Central memory CD4-positive, alpha-beta T cell (primary cell): ENCODE measurements at places on chromosomes 5 and 9.
A peak's percentile ranks its signal among the peaks of the same experiment; 100 is the strongest.

- DNase-seq, result no peak
Observed at GRCh38 chr9:83533296-83533695, 4.9 kb downstream of the FRMD3 start.

DNA sequence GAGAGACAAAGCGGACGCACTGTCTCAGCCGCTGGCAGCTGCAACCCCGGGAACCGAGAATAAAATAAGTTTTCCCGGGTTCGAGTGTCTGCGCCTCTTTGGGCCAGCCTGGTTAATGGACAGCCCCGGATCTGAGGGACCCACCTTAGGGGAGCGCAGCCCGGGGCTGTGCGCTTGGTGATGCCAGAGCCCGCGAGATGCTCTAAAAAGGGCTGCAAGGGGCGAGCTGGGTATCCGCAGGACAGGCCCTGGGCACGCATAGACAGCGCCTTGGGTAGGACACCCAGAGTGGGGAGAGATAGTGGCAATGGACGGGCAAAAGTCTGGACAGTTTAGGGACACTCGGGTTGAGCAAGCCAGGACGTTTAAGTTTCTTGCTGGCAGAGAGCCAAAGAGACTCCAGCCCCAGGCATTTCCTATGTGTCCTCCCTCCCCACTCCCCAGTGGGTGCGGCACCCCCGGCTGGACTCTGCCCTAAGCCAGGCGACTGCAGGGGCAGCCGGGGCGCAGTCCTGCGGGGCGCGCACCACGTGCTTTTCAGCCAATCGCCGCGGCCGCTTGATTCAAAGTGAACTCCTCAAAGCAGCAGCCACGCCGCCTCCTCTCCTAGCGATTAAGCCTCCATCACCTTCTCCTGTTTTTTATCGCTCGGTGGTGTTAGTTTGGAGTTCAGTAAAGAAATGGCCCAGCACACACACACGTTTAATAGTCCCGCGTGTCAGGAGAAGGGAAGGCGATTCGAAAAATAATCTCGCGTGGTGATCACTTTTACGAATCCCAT lies 616 bp upstream of the ENC1 start:
- DNase-seq, result no peak

GRCh38 chr5:94690778-94691177 lies 72.3 kb downstream of the SLF1 start:
- DNase-seq, result no peak

GRCh38 chr9:129873563-129874190 lies 38.4 kb downstream of the USP20 start:
- no peak for DNase-seq

GRCh38 chr9:91845879-91846278 lies 104.1 kb downstream of the ROR2 start:
- DNase-seq, result no peak

- no peak for DNase-seq
Observed at GRCh38 chr9:22286661-22287060, 160.0 kb upstream of the DMRTA1 start.

DNA sequence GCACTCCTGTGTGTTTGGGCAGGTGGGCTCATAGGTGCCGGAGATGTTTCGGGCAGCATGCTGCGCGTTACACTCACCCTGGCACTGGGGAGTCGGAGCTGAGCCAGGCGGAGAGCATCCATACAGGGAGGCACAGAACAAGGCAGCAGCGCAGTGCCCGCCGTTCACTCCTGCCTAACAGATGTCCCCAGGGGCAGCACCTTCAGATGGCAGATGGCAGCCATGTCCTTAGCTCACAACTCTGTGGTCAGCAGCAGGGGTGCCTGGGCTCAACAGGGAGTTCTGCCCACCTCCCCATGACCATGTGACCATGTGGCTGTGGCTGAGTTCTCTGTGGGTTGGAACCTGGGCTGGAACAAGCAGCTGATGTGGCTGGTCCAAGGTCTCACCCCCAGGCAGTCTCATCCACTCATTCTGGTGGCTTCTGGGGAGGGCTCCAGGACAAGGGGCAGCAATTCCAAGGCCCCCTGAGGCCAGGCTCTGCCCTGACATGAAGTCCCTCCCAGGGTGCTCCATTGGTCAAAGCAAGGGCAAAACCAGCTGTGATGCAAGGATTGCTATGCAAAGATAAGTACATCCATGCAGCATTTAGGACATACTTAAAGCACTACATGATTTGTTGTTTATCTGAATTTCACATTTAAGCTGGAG lies 64.2 kb downstream of the MRPL36 start:
- DNase-seq, result no peak

- DNase-seq, result no peak
Observed at GRCh38 chr5:153081385-153081784, 409.1 kb upstream of the GRIA1 start.

- DNase-seq, result no peak
Observed at GRCh38 chr5:57174890-57175510, 1.1 kb downstream of the GPBP1 start.

GRCh38 chr5:8615142-8615858 lies 746.4 kb downstream of the MTRR start:
- no peak for DNase-seq

DNA sequence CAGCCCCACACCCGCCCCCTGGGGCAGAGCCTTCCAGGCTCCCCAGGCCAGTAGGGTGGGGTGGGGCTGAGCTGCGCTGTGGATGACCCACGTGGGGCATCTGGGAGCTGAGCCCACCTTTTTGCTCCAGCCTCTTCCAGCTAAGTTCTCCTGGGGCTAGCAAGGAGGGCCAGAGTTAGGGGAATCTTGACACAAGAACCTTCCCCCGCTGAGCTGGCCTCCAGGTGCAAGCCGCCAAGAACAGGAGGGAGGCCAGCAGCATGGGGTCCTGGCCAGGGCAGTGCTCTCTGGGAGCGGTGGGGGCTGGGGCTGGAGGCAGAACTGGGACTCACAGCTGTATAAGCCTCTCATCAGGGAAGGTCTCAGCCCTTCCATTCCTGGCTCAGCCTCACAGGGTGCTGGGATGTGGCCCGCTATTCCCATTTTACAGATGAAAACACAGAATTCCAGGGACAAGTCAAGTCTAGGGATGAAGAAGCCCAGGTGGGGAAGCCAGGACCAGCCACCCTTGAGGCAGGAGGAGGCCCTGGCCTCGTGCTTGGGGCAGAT lies 21.5 kb downstream of the SARDH start:
- no peak for DNase-seq

GRCh38 chr5:73437101-73437776 lies 11.3 kb downstream of the FOXD1 start:
- DNase-seq, result no peak

DNA sequence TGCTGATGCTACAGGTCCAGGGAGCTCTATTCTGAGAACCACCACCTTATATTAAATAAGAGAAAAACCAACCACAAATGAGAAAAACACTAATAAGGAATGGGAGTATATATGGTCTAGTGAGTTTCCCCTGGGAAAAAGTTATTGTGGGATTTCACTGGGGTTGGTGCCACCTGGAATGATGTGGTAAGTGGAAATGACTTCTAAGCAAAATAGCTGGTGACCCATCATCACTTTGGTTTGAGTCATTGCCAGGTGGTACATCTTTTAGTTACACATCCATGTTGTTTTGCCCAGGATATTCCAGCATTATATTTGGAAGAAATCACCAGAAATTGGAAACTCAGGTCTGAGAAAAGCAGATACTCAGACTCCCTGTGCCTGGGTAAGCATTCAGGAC lies 437.3 kb downstream of the DTWD2 start:
- no peak for DNase-seq

DNA sequence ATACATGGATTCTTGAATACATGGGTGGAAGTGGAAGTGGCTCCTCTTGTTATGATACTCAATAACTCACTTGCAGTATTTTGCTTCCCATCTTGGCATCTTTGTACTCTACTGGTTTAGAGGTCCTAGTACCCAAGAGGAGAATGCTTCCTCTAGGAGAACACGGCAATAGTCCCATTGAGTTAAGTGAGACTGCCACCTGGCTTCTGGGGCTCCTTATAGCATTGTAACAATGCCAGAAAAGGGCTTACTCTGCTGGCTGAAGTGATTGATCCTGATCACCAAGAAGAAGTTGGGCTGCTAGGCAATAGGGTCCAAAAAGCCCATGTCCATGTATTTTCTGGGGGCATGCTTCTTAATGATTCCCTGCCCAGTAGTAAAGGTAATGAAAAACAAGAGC lies 627.6 kb upstream of the SGCD start:
- no peak for DNase-seq

DNA sequence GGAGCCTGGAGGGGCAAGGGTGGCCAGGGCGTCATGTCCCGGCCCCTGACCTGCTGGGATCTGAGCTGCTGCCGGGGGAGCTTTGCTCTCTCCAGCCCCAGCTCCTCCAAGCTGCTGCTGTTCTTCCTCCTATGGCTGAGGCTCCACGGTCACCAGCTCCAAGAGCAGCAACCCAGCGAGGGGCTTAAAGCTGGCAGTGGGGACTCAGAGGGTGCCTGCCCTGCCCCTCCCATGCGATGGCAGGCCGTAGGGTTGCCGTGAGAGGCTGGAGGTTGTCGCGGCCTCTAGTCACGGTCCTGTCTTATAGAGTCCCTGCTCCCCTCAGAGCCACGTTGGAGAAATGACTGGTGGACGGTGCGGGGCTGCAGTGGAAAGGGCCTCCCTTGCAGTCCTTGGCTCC lies 19.5 kb downstream of the DBH start:
- DNase-seq, result no peak

- no peak for DNase-seq
Observed at GRCh38 chr9:91856419-91856818, 93.6 kb downstream of the ROR2 start.

DNA sequence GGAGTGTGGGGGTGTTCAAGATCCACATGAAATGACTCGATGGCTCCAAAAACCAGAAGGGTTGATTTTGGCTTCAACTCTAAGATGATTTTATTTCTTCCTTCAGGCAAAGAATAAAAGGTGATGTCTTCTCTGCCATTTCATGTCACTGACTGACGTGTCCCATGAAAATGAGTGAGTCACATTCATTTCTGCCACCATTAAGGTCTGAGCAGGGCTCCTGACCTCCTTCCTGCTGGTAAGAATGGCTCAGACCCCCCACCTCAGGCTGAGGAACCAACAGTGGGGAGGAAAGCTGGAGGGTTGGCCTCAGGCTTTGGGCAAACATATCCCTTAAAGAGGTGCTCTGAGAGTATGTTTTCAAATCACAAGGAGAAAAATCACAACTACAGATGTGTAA lies 53.9 kb upstream of the ZNF354A start:
- no peak for DNase-seq

GRCh38 chr5:36177715-36178523 lies 26.0 kb downstream of the SKP2 start:
- no peak for DNase-seq

GRCh38 chr5:174159327-174160114 lies 114.0 kb downstream of the NSG2 start:
- no peak for DNase-seq

DNA sequence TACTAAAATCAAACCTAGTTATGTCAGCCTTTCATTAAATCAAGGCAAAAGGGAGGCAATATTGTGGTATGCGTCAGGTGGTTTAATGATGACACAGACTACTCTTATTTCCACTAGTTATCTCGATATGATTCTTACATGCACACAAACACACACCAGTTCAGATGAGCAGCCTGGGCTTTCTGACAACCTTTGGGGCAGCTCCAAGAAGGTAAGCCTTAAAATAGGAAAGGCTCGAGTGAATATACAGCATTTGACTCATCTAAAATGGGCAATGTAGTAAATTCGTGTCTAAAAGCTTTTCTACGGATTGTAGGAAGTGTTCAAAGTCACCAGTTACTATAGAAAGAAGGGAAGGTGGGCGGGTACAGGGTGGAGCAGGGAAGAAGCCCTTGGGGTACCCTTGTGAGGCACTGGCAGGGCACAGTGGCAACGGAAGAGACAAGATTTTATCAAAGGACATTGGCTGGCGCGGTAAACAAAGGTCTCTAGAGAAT lies 1.9 kb downstream of the ANKH start:
- peak; percentile 26 for DNase-seq

DNA sequence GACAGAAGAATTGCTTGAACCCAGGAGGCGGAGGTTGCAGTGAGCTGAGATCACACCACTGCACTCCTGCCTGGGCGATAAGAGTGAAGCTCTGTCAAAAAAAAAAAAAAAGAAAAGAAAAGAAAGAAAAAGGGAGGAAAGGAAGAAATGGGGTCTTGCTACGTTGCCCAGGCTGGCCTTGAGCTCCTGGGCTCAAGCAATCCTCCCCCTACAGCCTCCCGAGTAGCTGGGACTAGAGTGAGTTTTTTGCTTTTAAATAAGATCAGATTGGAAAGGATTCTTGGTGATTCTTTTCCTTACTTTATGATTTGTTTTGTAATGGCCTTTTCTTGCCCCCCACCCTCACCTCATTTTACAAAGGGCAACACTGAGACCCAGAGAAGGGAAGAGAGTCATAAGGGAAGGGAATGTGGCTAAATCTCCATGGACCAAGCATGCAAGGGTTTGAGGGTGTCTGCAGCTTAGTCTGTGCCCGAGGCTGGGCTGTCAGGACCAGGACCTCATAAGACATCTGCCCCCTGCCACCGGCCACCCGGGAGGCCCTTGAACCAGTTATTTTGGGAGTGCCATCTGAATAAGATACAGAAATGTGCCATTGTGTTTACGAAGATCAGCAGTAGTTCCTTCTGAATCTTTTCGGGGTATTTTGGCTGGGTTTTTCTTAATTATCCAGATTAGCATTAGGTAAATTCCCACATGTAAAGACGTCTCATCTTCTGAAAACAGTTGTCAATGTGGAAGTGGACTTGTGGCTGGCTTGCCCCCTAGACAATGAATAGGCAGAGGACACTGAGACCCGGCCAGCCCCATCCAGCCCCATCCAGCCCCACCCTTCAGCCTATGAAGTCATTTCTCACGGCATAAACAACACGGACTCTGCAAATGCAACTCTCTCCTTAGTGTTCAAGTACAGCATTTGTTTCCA lies 44.5 kb upstream of the GRHPR start:
- DNase-seq, result no peak

DNA sequence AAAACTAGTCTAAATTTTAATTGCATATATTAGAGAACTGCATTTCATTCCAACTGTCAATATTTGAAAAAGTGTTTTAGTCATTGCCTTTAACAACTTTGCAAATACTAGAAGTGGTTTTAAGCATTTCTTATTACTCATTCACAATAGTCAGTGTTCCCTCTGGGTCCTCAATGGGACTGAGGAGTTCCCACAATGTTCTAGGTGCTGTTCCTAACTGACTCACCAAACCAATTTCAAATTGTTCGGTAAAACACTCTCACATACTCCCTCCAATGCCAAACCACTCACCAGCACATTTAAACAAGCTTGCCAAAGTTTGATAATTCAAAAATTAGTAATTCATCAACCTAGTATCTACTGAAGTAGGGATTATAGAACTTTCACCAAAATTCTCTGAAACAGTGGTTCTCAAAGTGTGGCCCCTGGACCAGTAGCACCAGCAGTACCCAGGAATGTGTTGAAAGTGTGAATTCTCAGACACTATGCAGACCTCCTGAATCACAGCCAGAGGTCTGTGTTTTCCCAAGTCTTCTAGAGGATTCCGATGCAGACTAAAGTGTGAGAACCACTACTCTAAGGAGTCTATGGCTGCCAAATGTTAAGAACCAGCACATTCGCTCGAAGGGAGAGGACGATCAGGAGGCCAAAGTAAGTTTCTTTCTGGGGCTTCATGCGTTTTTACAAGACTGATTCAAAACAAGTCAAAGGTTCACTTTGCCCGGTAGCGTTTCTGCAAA lies 72.8 kb downstream of the APBA1 start:
- no peak for DNase-seq

GRCh38 chr9:92655366-92655765 lies 14.6 kb downstream of the IPPK start:
- no peak for DNase-seq

- no peak for DNase-seq
Observed at GRCh38 chr9:109780453-109781033, 545 bp downstream of the PALM2AKAP2 start.

- DNase-seq, result no peak
Observed at GRCh38 chr9:123642291-123643278, 286.6 kb downstream of the CRB2 start.
